ENCODE measurements at places on chromosomes 1 and 21. TPM values are rescaled to one million over a fixed set of nuclear protein-coding genes. Genes with fewer than 3 reads are reported as not detected.
A peak's percentile ranks its signal among the peaks of the same experiment; 100 is the strongest.

GRCh38 chr21:34674468-34674867 is 5.7 kb downstream of the CLIC6 start:
- H3K27me3 ChIP-seq, result peaks cover 49% of the 10 kb centered on the region
- H3K4me1 ChIP-seq, result peaks cover 7% of the 10 kb centered on the region
- H3K36me3 ChIP-seq, result no peaks in the 10 kb centered on the region
- no peak overlapping the region for H3K27ac ChIP-seq

DNA sequence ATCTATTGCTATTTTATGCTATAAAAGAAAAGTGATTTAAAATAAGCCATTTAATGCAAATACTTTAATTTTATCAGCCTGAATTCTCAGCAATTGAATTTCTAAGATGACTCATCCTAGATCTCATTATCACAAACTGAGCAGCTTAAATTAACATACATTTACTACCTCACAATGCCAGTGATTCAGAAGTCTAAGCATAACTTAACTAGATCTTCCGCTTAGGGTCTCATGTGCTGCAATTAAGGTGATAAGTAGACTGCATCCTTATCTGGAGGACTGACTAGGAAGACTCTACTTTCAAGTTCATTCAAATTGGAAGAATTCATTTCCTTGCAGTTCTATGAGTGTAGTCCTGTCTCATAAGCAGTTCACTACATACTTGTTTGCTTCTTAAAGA is 286.6 kb downstream of the COL11A1 start:
- no peaks in the 10 kb centered on the region for H3K4me1 ChIP-seq
- H3K4me3 ChIP-seq, result no peak overlapping the region
- H3K27ac ChIP-seq, result no peak overlapping the region
- H3K27me3 ChIP-seq, result no peaks in the 10 kb centered on the region
- no peak for DNase-seq

DNA sequence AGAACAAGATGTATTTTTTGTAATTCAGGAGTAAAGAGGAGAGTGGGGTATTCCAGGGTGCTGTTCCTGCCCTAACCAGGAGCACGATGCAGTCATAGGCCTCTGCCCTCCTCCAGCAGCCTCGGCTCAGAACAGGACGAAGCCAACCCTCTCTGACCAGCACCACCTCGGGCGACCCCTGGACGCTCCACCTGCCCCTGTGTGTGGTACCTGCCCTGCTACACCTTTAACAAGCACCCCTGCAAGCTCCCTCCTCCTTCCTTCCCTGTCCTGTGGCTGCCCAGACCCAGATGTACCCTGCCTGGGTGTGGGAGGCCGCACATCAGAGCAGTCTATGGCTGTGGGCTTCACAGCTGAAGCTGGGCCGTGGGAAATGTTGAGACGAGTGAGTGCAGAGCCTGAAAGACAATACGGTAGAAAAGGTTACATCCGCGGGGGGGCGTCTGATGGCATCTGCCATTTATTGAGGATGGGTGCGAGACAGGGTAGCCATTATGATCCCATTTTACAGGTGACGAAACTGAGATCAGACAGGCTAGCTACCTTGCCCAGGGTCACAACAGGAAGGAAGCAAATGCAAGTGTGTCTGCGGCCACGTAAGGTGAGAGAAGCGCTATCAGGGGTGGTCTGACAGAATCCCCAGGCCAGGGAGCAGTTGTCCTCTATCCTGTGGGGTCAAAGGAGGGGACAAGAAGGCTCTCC is 4.6 kb downstream of the ERG start:
- peak overlapping the region; percentile 40 for H3K27ac ChIP-seq
- DNase-seq, result no peak
- no peaks in the 10 kb centered on the region for H3K27me3 ChIP-seq
- H3K36me3 ChIP-seq, result no peaks in the 10 kb centered on the region
- H3K4me1 ChIP-seq, result no peaks in the 10 kb centered on the region

DNA sequence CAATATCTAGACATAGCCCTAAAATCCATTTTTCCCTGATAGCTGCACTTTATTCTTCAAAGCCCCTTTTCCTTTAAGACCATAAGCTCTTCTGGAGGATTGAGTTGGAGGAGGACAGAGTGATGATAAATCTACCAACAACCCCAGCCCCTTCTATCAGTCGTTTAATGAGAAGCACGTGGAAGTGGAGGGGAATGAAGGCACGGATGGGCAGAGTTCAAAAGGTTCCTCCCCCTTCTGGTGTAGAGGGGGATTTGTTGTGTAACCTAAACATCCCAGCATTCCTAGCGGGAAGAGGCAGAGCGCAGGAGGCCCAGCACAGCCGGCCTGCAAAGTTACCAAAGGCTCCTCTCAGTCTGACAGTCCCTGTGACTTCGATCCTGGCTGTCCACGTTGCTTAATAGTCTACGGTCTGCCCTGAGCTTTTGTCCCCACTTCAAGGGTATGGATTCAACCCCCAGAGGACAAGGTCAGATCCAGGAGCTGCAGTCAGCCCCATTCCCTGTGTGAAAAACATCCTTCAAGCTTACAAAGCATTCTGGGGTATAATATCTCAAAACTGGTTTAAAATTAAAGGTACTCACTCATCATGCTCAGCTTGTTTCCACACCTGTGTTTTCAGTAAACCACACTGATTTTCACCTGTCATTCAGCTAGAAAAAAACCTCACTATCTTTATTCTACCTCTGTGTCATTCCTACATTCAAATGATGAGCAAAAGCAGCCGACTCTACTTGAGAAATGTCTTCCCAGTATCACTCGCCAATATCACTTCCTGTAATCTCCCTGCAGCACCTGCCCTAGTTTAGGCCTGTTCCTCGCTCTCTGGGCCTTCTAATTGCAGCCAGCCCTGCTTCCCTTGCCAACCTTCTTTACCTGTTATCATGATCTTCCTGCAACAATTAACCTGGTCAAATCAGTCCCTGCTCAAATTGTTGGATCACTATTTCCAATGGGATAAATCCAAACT is 117.9 kb downstream of the PLPP3 start:
- H3K4me1 ChIP-seq, result no peaks in the 10 kb centered on the region
- DNase-seq, result no peak
- no peak overlapping the region for H3K4me3 ChIP-seq
- no peak overlapping the region for H3K27ac ChIP-seq

DNA sequence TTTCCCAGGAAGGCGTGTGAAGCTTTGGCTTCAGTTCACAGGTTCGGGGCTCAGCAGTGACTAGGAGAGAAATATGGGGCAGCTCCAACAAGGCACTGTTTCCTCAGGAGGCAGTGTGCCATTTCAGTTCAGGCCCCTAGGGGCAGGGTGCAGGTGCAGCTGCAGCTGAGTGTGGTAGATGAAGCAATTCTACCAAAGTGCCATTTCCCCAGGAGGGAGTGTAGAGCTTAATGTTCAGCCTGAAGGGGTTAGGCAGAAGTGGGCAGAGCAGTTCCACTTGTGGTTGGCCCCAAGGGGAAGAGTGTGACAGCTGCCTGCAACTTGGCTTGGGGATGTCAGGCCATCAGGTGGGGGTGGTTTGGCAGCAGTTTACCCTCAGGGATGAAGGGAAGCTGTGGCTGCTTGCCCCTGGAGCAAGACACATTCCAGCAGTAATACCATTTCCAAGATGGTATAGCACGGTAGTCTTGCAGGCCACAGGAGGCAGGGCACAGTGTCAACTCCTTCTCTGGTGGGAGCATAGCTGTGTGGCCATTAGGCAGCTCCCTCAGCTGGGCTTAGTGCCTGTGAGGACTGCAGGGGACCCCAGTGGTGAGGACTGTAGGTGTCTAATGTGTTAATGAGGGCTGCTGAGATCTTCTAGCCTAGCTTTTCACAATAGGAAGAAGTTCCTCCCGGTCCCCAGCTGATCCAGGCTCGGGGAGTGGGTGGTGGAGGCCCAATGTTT is 34.7 kb downstream of the RGSL1 start:
- no peak overlapping the region for H3K27ac ChIP-seq
- H3K4me3 ChIP-seq, result no peak overlapping the region
- H3K4me1 ChIP-seq, result no peaks in the 10 kb centered on the region
- DNase-seq, result no peak
- H3K36me3 ChIP-seq, result no peaks in the 10 kb centered on the region

DNA sequence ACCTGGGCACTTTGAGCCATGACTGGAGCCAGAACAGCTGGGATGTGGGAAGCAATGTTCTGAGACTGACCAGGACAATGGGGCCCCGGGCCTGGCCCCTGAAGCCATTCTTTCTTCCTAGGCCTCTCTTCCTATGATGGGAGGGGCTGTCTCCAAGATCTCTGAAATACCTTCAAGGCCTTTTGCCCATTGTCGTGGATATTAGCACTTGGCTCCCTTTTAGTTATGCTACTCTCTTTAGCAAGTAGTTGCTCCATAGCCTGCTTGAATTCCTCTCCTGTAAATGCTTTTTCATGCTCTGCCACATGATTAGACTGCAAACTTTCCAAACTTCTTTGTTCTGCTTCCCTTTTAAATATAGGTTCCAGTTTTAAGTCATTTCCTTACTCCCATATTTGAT is 262.9 kb upstream of the CACYBP start:
- H3K36me3 ChIP-seq, result no peaks in the 10 kb centered on the region
- H3K4me3 ChIP-seq, result no peak overlapping the region
- no peak for DNase-seq
- H3K27me3 ChIP-seq, result no peaks in the 10 kb centered on the region
- H3K4me1 ChIP-seq, result peaks cover 6% of the 10 kb centered on the region

DNA sequence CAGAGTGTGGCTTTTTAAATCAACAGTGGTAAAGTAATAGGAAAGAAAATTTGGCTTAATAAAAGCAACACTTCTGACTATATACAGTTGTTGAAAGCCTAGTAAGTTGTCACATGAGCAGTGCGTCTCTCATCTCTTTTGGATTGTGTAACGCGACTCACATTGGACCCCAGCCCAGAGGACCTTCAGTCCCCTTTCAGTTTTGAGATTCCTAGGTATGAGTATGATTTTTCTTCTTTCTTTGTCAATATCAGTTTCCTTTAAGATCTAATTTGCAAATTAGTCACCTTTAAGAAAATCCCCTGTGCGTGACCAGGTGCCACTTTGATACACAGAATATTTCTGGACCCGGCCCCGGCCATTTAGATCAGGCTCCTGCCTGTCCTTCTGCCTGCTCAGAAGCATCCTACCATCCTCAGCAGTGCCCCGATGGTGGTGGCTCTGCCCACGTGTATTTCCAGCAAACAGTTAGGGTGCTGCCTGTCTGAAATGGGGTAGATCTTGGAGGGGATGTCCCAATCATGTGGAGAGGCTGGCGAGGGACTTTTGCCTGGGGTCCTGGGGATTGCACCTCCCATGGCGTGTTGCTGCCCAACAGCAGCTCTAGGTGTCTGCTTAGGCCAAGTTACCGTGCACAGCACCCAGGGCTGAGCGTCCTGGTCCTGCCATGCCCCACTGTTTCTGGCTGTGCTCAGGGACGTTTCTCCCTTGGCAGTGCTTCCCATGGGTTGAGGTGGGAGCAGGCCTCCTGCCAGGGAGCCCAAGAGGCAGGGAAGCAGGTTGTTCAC is 21.1 kb downstream of the SNAP47 start:
- peaks cover 51% of the 10 kb centered on the region for H3K36me3 ChIP-seq
- peaks cover 49% of the 10 kb centered on the region for H3K4me1 ChIP-seq
- no peak overlapping the region for H3K4me3 ChIP-seq
- DNase-seq, result no peak
- H3K27ac ChIP-seq, result no peak overlapping the region
- no peaks in the 10 kb centered on the region for H3K27me3 ChIP-seq

HOOK1 gene
- 4.3 TPM for total RNA-seq

CFAP141 gene
- not detected for total RNA-seq

TRAPPC10 gene
- total RNA-seq, result 88.1 TPM

UBE2U gene
- not detected for total RNA-seq
